ENCODE measurements at places on chromosomes 6 and 20.

DNA sequence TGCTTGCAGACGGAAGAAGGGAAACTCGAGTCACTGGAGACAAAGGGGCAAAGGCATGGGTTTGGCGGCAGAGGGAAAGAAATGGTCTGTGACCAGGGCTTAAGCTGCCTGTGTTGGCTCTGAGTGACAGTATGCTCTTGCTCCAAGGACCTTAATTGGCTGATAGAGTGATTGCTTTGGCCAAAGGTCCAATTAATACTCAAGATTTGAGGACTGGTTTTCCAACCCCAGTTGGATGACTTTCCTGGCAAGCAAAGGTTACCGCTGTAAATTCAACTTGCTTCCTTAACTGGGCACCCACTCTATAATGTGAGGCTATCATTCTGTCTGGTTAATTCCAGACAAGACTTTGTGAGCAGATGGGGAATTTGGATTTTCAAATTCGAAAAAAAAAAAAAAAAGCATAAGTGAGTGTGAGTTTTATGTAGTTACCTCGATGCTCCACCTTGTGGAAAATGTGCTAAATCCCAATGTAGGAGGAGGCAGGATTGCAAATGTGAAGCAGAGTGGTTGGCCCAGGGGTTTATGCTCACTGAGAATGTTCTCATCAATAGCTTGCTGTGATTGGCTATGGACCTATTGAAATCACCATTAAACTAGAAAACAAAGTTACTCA lies 150.7 kb upstream of the GMDS start:
- no peak for DNase-seq

GRCh38 chr6:143555071-143555492 lies 43.6 kb upstream of the FUCA2 start:
- no peak for DNase-seq

- DNase-seq, result no peak
These were observed 664.8 kb upstream of the MMS22L start for GRCh38 chr6:97947841-97948240.

GRCh38 chr6:40962241-40962640 lies 76.8 kb downstream of the UNC5CL start:
- no peak for DNase-seq

- DNase-seq, result no peak
These were observed 140.1 kb upstream of the PTPN1 start for GRCh38 chr20:50370036-50370566.

DNA sequence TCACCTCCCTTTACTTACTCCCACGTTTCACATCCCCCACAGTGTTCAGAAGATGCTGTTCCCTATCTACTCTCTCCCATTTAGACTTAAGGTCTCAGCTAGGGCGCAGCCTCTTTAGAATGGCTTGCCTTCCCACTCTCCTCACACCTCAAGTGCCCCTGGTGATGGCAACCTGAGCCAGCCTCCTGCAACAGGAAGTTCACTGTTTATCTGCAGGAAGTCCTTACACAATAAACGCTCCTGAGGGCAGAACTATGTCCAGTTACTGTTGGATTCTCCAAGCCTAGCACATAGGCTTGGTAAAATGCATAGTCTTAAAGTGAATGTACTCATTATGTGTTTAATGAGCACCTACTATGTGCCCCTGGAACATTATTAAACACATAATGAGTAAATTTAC lies 21.9 kb upstream of the RAB22A start:
- no peak for DNase-seq

DNA sequence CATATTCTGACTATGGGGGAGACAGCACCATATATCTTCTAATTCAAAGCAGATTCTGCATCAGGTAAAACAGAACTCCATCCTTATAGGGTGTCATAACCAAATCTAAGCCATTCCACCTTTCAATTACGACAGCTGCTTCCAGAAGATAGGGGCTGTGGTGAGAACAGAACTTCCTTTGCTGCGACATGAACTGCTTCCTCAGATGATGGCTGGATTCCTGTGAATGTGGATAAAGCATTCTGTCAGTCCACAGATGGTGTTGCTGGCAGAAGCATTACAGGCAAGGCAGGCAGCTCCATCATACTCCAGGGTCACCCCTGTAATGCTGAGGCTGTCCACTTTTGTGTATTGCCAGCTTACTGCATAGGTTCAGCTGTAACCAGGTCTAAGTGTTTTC lies 172.1 kb upstream of the PROKR2 start:
- DNase-seq, result no peak

GRCh38 chr20:10665027-10665561 lies 8.7 kb downstream of the JAG1 start:
- DNase-seq, result no peak

- DNase-seq, result no peak
These were observed 272.5 kb upstream of the SGK1 start for GRCh38 chr6:134590449-134590848.

- no peak for DNase-seq
These were observed 1068.3 kb downstream of the HACE1 start for GRCh38 chr6:103791458-103791857.

GRCh38 chr6:55141611-55142010 lies 32.7 kb upstream of the HCRTR2 start:
- DNase-seq, result no peak

DNA sequence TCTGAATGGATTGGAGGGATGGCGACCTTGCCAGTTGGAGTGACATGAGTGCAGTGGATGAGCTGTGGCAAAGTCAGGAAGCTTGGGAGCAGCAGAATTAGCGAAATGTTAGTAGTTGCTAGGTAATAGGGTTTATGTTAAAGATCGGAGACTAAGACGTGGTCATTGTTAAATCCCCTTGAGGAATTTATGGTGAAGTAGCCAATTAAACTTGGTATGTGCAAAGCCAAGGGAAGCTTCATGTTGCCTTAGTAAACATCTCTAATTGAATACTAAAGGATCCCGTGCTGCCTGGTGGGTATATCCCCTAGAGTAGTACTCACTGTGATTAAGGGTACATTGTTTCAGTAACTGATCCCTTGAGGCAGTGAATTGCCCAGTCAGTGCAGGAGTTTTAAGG lies 106.0 kb downstream of the PRIM2 start:
- no peak for DNase-seq

DNA sequence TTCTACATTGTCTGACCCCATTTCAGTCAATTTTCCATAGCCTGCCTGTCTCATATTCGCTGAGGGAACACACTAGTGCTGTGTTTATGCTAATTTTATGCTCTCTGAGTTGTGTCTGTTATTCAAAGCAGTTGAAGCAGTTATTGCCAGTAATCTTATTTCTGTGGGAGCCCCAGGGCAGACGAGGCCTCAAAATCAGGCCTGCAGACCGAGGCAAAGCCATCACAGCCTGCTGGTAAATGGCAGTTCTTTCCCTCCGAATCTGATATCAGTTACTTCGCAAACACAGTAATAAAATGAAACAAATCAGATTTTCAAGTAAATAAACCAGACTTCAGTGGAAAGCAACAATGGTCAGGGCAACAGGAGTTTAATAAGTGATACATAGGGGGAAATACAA lies 508.4 kb downstream of the PKHD1 start:
- DNase-seq, result no peak

GRCh38 chr6:7719364-7719850 lies 6.5 kb upstream of the BMP6 start:
- no peak for DNase-seq

DNA sequence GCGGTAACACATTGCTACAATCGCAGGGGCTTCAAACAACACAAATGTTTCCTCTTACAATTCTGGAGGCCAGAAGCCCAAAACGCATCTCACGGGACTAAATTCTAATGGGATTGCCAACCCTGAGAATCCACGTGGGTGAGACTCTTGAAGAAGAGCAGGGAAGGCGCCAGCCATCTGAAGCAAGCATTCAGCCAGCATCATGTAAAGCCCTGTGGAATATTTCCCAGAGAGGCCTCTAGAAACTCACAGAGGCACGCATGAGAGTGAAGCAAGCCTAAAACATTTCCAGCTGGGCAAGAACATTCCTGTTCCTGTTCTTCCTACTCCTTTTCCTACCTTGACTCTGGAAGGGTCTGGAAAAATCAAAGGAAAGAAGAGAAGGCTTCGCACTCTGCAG lies 19.6 kb upstream of the FNDC1 start:
- no peak for DNase-seq

DNA sequence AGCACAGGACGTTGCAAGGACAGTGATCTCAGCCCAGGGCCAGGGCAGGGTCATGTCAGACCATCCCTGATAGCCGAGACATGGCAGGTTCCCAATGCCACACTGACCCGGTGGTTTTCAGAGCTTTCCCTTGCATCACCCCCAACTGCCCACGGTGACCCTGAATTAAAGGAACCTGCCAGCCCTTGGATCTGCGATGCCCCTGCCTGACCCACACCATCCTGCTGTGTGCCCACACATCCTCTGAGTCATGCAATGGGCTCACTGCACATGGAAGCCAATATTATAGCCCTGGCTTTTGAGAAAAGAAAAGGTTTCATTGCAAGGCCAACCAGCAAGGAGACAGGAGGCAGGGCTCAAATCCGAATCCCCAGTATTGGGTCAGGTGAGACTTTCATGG lies 132.6 kb upstream of the CST7 start:
- DNase-seq, result no peak

- no peak for DNase-seq
These were observed 1.1 kb downstream of the FNDC1 start for GRCh38 chr6:159170333-159170672.

GRCh38 chr6:29603930-29604329 lies 19.0 kb downstream of the OR2H2 start:
- no peak for DNase-seq

DNA sequence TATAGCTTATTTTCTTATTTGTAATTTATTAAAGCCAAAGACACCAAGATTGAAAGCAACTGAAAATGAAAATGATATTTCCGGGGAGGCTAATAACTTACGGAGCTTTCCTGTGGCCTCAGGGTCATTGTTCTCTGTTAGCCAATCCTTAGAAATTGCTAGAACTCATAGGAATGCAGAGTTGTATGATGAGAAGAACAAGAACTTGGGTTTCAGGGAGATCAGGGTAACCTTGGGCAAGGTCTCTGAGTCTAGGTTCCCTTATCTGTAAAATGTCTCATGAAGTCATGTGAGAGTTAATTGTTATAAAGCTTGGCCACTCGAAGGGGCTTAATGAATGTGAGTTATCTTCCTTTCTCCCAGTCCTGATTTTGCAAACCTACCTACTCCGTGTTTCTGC lies 20.1 kb upstream of the SERINC3 start:
- DNase-seq, result no peak

GRCh38 chr20:46316984-46317684 lies 8.8 kb upstream of the CDH22 start:
- no peak for DNase-seq

GRCh38 chr6:113645576-113645970 lies 211.6 kb upstream of the MARCKS start:
- no peak for DNase-seq

- no peak for DNase-seq
These were observed 50.7 kb upstream of the BHLHE23 start for GRCh38 chr20:63057171-63058117.

GRCh38 chr20:25695532-25696370 lies 902 bp downstream of the ZNF337 start:
- DNase-seq, result no peak

GRCh38 chr6:29964518-29964886 lies 22.2 kb downstream of the HLA-A start:
- no peak for DNase-seq

GRCh38 chr20:57560554-57561355 lies at the start of gene PCK1:
TSS of gene PCK1 (plus strand) at chr20:57561110. CDS start at chr20:57561412, 302 bp downstream.
- DNase-seq, result no peak

DNA sequence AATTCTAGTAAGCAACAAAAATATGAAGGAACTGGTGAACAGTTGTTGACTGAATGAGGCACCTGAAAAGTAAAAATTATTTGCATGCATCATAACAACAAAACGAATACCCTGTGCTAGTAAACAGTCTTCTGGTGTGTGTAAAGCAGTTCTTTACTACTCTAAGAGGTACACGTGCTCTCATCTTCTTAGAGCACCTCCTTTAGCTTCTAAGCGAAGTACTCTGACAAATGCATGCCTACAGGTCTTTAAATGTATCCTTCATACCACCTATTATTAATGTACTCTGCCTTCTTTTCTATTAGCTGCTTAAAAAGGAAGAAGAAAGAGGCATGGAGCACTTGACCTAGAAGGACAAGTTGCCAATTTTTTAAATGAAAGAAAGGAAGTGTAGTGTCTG lies 32.2 kb upstream of the MYB start:
- DNase-seq, result no peak

DNA sequence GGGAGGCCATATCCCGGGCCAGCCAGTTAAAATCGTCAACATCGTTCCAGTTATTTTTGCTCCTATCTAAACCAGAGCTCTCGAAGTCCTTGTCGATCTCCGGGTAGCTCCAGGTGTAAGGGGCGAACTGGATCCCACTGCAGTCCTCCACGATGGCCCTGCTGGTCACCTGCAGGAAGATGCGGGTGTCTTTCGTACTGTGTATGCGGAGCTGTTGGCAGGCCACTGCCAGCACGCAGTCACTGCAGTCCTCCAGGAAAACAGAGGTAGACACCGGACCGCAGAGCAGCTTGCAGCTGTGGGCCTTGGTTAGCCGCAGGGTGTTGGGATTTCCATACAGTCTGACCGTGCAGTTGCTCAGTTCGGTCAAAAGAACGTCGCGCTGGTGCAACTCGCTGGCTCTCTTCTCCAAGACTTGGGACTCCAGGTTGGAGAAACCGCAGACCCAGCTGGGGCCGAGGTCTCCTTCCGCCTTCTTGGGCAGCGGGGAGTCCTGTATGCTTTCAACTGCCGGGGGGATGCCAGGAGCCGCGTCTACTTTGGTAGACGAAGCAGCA lies 742 bp downstream of the TBCC start:
- DNase-seq, result peak; percentile 25

DNA sequence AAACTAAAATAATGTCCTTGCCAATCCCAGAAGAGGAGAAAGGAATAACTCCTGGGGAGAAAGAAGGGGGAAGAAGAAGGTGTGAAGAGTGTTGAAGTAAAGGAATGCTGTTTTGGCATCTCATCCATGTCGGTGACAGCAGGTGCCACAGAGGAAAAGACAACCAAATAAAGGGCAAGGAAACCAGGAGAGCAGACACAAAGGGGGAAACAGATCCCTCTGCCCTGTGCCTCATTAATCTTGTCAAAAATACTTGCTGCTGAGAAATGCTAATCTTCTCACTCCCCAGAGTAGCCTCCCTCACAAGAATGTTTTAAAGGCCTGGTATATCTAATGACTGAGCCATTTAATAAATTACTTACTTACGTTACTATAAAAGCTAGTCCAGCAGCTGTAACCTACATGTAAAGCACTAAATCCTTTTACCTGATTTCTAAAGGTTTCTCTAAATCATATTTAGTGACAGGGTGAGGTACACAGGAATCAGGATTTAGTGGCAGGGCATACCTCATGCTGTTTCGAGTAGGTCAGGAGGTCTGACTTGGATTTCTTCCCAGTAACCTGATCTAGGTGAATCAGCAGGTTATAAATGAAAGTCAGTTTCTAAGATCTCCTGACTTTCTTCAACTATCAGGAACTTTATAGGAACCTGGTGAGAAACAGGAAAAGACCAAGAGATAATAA lies 377.1 kb downstream of the CENPW start:
- DNase-seq, result no peak

Measured in stimulated activated CD4-positive, alpha-beta T cell treated with anti-CD3 and anti-CD28 coated beads, TNF-alpha, amount 100 ng/mL, for 24 hours (primary cell).